Common myeloid progenitor, CD34-positive (primary cell): ENCODE measurements at places on chromosomes 7 and 10.
A peak's percentile ranks its signal among the peaks of the same experiment; 100 is the strongest.

DNA sequence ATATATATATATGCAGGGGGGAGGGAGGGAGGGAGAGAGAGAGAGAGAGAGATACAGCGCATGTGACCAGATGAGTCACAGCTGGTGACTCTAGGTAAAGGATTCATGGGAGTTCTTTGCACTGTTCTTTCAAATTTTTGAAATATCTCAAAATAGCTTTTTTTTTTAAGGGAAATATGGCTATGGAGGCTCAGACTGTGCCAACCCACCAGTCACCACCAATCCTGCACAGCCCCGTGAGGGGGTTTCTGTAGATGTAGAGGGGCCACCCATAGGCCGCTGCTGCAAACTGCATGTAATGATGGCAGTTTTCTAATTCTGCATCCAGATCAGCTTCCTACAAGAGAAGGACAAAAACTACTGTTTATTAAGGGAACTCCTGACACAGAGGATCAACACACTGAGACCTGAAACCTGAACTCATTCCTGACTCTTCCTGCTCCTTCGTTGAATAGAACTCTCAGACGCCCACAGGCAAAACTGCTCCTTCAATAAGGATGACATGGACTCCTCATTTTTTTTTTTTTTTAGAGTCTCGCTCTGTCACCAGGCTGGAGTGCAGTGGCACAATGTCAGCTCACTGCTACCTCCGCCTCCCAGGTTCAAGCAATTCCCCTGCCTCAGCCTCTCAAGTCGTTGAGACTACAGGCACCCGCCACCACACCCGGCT is 17.3 kb downstream of the DAGLB start:
- H3K27ac ChIP-seq = no peak overlapping the region
- no peaks in the 10 kb centered on the region for H3K4me1 ChIP-seq
- peaks cover 84% of the 10 kb centered on the region for H3K36me3 ChIP-seq
- H3K27me3 ChIP-seq = no peaks in the 10 kb centered on the region
- DNase-seq = peak; percentile 73
- no peak overlapping the region for H3K4me3 ChIP-seq

GRCh38 chr7:157660971-157661610 is 324.3 kb downstream of the DNAJB6 start:
- H3K4me1 ChIP-seq = peaks cover 9% of the 10 kb centered on the region
- no peak overlapping the region for H3K4me3 ChIP-seq
- no peak for DNase-seq

- H3K27ac ChIP-seq = no peak overlapping the region
- no peak overlapping the region for H3K4me3 ChIP-seq
- H3K27me3 ChIP-seq = peaks cover 4% of the 10 kb centered on the region
- no peaks in the 10 kb centered on the region for H3K36me3 ChIP-seq
Measured at GRCh38 chr7:104791080-104791479, 222.9 kb upstream of the KMT2E start.

DNA sequence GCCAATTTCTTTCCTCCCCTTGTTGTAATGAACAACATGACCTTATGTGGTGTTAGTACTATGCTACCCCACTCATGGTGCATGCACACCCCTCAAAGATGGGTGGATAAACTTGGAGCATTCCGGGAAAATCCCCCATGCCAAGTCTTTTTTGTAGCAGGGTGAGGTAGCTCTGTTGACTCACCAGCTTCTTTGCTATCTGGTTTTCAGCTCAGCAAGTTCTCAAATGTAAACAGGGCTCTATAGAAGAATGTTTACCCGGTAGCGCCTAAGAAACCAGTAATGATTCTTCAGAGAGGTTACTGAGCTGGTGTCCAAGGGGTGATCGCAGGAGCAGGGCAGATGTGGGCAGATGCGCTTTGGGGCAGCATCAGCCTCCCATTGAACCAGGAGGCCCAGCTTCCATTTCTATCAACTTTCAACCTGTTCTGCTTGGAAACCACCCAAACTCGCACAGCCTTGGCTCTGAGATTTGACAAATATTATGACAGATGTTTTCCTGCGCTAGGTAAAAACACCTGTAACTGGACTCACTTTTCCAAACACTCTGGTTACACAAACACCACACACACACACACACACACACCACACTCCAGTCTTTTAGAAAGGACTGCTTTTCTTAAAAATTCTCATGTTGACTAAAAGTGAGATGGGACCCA is 87.8 kb downstream of the ZRANB1 start:
- no peak for DNase-seq
- no peak overlapping the region for H3K27ac ChIP-seq
